ENCODE measurements at places on chromosomes 13 and 19.
A peak's percentile ranks its signal among the peaks of the same experiment; 100 is the strongest.

DNA sequence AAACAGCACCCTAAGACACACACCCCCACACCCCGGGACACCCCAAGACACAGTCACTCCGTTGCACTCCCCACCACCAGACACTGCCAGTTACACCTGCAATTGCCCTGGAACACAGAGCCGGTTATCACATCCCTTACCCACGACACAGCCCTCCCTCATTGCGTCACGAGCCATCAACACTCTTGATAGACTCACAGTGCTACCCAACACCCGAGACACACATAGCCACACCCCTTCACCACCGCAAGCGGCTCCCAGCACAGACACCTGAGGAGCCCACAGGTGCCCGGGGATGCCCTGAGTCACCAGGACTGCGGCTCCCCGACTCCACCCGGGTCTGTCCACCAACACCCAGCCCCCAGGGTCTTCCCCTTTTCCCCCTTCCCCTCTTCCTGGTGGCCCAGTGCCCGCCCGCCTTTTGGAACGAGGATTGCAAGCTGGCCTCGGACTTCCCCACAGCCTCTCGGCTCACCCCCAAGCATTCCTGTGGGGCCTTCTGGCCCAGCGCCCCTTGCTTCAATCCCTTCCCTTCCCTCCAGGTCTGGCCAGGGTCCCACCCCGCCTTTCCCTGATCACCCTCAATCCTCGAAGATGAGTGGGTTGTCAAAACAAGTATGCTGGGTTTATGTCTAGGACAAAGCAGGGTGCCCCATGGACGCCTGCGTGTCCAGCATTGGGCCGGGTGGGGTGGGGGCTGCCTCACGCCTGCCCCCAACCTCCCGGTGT is 1.7 kb upstream of the PTGER1 start:
- peak; percentile 30 for DNase-seq

DNA sequence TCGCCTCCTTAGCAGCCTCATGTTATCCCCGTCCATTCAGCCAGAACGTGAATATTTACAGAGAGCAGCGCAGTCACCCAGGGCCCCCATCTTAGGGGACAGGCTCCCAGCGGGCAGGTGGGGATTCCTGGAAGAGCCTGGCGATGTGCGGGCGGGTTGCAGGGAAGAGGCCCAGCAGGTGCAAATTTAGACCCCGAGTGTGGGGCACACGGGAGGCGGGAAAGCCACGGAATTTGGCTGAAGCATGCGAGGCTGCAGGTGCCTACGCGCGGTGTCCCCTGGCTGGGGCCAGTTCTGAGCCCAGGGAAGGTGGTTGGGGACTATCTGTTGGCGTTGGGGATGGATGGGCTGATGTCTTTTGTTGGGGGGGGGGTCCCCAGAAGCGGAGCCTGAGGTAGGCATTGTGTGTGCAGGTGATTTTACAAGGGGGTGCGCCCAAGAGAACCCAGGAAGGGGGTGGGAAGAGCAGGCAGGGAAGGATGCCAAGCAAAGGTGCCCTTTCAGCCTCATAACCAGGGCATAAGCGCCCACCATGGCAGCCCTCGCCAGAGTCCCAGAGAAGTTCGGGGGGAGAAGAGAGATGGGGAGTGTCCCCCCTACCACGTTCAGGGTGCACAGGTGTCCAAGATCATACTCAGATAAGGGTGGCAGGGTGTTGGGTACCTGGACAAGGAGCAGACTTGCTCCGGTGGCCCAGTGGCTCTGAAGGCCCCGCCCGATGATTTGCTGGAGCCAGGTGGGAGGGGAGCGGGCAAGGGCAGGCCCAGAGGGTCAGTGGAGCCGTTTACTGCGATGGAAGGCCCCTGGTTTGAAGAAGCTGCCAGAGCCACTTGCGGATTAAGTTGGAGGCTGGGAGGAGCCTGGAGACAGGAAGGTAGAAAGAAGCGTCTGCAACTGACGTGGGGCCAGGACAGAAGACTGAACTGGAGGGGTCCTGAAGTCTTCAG is 1.2 kb downstream of the TPGS1 start:
- no peak for DNase-seq

DNA sequence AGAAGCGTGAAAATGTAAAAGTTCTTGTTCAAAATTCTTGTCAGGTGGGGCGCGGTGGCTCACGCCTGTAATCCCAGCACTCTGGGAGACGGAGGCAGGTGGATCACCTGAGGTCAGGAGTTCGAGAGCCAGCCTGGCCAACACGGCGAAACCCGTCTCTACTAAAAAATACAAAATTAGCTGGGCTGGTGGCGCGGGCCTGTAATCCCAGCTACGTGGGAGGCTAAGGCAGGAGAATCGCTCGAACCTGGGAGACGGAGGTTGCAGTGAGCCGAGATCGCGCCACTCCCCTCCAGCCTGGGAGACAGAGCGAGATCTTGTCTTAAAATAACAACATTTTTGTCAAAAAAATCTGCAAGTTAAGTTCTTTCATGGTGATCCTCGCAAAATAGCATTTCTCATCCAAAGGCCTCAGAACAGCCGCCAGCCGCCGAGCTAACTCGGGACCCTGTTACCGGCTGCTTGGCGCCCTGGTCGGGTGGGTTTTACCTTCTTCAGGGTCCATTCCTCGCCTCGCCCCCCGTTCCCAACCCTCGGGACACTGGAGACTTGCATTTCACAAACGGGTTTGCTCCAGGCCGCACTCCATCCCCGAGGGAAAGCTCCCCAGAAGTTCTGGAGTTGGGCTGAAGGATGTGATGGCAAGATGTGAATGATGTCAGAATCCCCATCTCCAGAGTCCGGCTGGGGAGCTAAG is 1.6 kb downstream of the LATS2 start:
- DNase-seq: no peak

DNA sequence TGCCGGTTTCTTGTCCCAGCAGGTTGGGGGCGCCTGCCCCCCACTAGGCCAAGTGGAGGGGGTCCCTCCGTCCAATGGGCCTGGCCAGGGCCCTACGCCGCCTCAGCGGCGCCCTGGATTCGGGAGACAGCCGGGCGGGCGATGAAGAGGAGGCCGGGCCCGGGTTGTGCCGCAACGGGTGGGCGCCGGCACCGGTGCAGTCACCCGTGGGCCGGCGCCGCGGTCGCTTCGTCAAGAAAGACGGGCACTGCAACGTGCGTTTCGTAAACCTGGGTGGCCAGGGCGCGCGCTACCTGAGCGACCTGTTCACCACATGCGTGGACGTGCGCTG is 6.2 kb downstream of the KCNJ14 start:
- DNase-seq: no peak

GRCh38 chr13:34044041-34044440 is 226.1 kb downstream of the RFC3 start:
- DNase-seq: no peak
